ENCODE measurements at places on chromosomes 5 and 9.
A peak's percentile ranks its signal among the peaks of the same experiment; 100 is the strongest.

- peak; percentile 89 for DNase-seq
Observed at GRCh38 chr5:142015781-142016533, 3.1 kb upstream of the GNPDA1 start.

DNA sequence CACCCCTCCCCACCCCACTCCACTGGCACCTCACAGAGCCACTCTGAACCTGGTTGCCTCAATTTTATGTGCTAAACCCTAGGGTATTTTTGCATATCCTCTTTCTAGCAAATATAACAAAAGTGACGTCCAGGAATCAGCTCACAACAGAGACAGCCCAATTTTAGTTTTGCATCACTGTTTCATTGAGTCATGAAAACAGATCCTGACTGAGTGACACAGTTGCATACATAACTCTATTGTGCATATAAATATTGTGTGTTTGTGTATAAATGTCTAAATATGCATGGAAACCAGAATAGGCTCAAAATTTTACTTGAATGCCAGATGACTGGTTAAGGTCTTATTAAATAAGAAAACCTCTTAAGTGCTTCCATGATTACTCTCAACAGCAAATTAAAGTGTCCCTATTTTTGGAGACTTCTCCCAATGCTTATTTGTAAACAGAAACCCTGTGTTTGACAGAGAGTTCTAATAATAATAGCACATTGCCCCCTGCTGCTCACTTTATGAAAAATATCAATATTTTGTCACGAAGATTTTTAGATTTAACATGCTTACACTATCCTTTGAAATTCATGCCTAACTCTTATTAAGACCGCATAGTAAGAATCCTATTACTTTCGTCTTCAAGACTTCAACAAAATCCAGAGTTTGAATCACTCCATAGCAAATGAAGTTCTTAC lies 75.5 kb upstream of the PRRC1 start:
- no peak for DNase-seq

- DNase-seq = no peak
Observed at GRCh38 chr5:58860680-58861079, 277.8 kb downstream of the RAB3C start.

DNA sequence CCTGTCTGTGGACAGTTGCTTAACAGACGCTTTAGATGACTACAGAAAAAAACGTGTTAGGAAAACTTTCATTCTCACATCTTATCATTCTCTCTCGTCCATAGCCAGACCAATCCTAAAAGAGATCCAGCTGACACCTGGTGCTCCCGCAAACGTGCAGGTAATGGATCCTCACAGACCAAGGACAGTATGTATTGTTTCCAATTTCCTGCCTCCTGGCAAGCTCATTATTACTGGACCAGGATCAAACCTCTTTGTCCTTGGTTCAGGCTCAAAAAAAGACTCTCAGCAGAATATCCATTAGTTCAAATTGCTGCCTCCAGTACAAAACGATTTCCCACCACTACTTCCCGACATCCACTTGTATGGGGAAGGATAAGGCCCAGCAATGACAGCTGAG lies 62.4 kb downstream of the SERINC5 start:
- DNase-seq = no peak

GRCh38 chr5:93601802-93602155 lies 18.8 kb downstream of the NR2F1 start:
- DNase-seq = no peak

GRCh38 chr9:34501889-34502425 lies 20.8 kb downstream of the ENHO start:
- no peak for DNase-seq

GRCh38 chr5:165460911-165461310 lies 1955.5 kb downstream of the MAT2B start:
- no peak for DNase-seq

- no peak for DNase-seq
Observed at GRCh38 chr5:83375049-83375745, 96.3 kb upstream of the VCAN start.

DNA sequence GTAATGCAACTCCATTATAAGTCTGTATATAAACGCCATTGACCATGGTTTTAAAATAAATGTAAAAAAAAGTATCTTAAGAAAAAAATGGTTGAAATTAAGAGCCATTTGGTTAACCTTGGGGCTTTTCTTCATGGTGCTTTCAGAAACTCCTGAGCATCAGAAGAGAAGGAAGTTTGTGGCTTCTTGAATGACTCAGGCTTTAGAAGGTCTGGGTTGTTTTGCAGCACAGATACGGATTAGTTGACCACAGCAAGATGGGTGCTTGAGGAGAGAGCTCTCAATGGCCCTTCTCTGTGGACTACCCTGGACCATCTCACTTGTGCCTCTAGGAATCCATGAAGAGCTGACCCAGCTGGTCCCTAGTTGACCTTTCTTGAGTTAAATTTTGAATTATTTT lies 189.5 kb downstream of the TMEM38B start:
- no peak for DNase-seq

DNA sequence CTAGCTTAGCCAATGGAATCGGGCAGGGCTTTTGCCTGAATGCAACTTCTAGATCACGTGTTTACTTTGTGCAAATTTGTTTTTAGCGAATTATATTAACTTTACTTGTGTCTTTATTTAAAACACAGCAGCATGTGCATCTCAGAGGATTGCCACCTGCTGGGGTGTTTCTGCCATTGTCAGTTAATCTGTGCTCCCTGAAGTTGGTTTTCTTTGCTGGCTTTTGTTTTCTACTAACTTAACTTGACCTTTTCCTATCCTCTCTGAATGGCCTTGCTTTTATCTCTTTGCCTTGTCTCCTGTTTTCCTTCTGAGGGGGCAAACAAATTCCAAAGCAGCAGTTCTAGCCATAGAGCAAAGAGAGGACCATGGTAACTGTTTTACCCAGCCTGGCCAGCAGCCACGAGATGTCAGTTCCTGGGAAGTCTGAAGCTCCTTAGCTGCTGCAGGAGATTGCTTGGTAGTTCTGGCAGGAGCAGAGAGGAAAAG lies 67.6 kb downstream of the ARHGEF28 start:
- peak; percentile 35 for DNase-seq

GRCh38 chr9:121399883-121400607 lies 30.0 kb upstream of the STOM start:
- DNase-seq = peak; percentile 80

DNA sequence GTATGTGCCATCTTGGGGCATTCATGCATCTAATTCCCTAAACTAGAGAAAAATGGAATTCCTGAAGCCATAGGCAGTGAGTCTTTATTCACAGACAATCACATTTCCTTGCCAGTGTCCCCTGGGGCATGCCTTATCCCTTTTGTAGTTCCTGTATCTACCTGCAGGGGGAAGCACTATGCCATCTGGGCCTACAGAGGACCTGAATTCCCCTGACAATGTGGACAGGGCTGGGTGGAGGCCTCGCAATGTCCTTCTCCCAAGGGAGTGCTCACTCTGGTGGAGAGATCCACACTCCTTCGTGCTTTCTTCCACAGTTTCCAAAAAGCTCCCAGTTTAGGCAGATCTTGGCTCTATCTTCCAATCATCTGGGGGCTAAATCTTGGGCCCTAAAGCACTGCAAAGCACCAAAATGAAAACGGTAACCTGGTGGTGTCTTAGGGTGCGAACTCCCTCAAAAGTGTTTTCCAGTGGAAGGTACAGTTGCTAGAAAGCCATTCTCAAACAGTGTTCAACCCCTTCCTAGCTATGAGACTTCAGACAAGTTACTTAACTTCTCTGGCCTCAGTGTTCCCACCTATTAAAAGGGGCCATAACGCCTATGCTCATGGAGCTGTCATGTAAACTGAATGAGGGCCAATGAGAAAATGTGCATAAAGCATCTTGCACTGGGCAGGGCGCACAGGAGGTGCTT lies 17.5 kb downstream of the WHRN start:
- DNase-seq = peak; percentile 77

GRCh38 chr9:27361492-27361891 lies 64.5 kb upstream of the EQTN start:
- DNase-seq = no peak

- no peak for DNase-seq
Observed at GRCh38 chr5:67289763-67290521, 93.3 kb upstream of the CD180 start.

- DNase-seq = no peak
Observed at GRCh38 chr5:35010676-35011075, 37.1 kb downstream of the AGXT2 start.

DNA sequence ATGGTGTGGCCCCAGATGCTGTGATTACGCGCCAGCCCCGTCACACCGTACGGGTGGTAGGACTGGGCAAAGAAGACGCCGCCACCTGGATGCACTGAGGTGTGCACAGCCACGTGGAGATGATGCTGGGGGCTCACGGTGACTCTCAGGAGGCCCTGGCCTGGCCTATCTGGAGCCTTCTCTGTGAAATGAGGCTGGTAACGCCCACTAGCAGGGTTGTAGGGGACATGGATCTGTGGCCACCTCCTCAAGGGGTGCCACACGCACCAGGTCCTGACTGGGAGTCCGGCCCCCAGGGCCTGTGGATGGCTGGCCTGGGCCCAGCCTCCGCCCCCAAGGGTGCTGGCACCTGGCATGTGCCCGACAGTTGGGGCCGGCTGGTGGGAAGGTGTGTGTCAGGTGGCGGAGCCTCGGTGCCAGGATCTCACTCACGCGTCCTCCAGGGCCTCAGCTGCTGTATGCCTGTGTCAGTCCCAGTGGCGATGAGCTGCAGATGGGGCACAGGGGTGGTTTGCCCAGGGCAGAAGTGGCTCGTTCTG lies 32.4 kb downstream of the NEK6 start:
- no peak for DNase-seq

DNA sequence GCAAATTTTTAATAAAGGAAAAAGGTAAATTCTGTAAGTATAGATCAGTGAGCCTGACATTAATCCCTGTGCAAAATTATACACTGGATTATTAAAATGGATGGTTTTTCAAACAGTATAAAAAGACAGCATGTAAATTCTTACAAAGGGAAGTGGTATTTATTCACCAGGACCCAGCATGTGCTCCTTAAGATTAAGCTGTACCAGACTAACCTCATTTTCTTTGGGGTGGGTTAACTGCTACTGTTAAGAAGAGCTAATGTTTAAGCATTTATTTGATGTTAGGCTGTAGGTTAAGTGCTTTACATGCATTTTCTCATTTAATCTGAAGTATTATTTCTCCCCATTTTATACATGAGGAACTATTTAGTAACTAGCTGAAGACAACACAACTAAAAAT lies 60.3 kb upstream of the RFX3 start:
- no peak for DNase-seq

- peak; percentile 70 for DNase-seq
Observed at GRCh38 chr9:13279284-13280141, at the start of gene MPDZ. Gene MPDZ, minus strand, starts transcription at chr9:13279692. Its CDS starts 29,377 bp downstream, at chr9:13250315.

GRCh38 chr5:111517853-111518501 lies 5.6 kb upstream of the STARD4 start:
- no peak for DNase-seq

DNA sequence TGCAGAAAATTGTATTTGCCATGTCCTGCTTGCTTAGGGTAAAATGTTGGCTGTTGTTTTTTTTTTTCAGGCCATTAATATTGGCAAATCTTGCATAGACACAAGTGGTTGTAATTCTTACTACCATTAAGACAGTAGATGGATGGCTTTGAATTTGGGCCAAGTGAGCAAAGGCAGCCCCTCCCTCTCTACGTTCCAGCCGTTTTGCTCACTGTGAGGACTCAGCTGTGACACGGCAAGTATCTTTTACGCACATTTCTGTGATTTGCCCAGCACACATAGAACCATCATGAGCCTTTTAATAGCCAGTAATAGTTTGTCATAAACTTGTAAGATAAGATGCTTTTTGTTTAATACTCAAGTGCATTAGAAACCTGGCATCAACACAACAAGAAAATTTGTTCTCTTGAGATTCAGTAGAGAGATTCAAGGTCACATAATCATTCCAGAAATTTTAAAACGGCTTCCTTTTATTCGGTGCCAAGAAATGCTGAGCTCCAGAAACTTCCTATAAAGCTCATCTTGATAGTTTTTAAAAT lies 205.2 kb upstream of the ADCY2 start:
- DNase-seq = no peak

GRCh38 chr5:131530706-131531331 lies 104.2 kb downstream of the RAPGEF6 start:
- no peak for DNase-seq

GRCh38 chr5:40871177-40871576 lies 30.0 kb downstream of the CARD6 start:
- DNase-seq = peak; percentile 32

GRCh38 chr9:104970271-104970987 lies 42.5 kb upstream of the ABCA1 start:
- no peak for DNase-seq

GRCh38 chr5:73810429-73810828 lies 184.4 kb downstream of the ARHGEF28 start:
- DNase-seq = no peak

DNA sequence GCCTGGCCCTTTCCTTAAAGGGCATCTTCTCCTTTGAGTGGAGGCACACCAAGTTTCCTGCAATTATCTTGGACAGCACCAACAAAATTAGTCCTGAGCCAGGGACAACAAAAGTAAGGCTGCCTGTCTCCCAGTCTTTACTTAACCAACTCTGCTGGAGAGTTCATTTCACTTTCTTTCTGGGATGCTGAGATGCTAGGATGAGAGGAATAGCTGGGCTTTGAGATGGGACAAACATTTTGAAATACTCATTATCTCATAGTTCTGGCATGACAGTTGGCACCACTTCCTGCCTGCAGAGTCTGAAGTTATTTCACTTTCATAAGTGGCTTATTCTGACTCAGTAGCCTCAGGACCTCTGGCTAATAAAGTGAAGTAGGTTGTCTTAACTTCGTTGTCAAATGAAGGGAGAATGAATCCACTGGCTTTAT lies 157.0 kb downstream of the C9orf152 start:
- DNase-seq = peak; percentile 96

- DNase-seq = no peak
Observed at GRCh38 chr9:115599898-115600297, 481.9 kb upstream of the TNC start.

DNA sequence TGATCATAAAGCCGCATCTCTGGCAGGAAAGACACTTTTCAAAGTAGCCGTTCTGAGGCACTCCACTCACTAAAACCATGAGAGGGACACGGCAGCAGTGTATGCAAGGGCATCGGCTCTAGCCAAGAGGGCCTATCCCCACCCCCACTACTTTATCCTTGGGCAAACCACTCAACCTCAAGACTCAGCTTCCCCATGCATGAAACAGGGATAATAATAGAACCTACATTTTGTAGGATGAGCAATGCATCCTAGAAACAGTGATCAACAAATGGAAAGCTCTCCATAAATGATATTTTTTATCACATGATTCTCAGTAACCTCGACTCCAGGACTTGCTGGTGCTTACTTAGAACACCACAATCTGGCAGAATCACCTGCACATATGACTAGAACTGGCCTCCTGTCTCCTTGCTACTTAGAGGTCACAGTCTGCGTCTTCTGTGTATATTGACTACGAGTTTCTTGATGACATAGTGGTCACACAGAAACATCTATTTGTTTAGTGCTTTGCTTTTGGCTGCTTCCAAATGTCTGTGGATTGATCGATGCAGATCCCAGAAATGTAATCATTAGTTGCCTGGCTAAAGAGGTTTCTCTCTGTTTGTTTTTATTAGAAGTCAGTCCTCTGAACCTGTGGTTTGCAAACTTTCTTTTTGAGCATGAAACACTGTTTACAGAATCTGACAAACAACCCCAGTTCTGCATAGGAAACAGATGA lies 102.1 kb downstream of the LHFPL2 start:
- DNase-seq = no peak

GRCh38 chr9:131891598-131891997 lies 151.7 kb upstream of the RAPGEF1 start:
- DNase-seq = no peak

GRCh38 chr9:137009217-137009616 lies 12.8 kb upstream of the CLIC3 start:
- DNase-seq = no peak

GRCh38 chr5:139131062-139131461 lies 67.1 kb downstream of the SIL1 start:
- no peak for DNase-seq

GRCh38 chr5:173490681-173491080 lies 125.8 kb downstream of the BOD1 start:
- no peak for DNase-seq

Data from kidney tubule cell (primary cell).